ENCODE measurements at places on chromosomes 6 and 20. TPM values are rescaled to one million over a fixed set of nuclear protein-coding genes. Genes with fewer than 3 reads are reported as not detected.

DNA sequence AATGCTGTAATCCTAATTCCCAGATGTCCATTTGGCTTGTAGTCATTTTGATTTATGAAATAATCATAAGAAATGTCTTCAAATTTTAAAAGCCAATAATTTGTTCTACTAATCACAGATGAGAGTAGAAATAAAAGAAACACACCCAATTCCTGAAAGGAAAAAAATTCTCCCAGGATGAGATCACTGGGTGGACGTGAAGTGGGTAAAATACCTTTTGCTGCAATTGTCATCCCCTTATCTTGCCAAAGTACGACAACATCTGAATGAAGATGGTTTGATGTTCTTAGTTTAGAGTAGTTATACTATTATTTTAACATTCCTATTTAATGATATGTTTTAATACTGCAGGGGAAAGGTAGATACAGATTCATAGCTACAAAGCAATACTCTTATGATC lies 33.7 kb downstream of the MTHFD1L start:
- DNase-seq = no peak

GRCh38 chr6:68875403-68875802 lies 240.3 kb downstream of the ADGRB3 start:
- DNase-seq = no peak

DNA sequence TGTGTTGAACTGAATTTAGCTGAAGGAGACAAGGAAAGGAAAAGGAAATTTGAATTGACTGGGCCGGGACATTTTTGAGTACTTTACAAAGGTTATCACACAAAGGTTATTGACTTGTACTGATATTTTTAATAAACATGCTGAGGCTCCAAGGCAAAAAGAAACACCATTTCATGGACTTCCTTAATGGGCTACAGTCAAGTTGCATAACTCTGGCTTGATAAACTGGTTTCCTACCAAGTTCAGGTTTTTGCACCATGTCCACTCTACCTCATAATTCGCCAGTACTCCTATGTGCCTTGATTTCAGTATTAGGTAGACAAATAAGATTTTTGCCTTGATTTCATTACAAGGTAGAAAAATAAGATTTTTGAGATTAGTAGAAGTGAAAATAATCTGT lies 65.8 kb upstream of the FUT9 start:
- DNase-seq = no peak

- no peak for DNase-seq
Observed at GRCh38 chr6:108083349-108083748, 8.8 kb upstream of the OSTM1 start.

DNA sequence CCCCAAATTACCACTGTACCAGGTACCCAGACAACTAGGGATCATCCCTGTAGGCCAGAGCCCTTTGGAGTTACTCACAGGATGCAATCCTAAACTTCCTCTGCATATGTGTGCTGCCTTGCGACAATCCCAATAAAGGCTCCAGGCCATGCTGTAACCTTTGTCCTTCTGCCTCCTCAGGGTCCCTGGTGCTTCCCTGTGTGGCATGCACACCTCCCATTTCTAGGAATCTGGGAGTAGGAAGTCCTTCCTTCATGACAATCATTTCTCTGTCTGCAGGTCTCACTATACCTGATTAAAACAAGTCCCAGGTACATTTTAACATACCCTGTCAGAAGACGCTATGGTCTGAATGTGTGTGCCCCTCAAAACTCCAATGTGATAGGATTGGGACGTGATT lies 37.0 kb upstream of the MCUR1 start:
- DNase-seq = no peak

DNA sequence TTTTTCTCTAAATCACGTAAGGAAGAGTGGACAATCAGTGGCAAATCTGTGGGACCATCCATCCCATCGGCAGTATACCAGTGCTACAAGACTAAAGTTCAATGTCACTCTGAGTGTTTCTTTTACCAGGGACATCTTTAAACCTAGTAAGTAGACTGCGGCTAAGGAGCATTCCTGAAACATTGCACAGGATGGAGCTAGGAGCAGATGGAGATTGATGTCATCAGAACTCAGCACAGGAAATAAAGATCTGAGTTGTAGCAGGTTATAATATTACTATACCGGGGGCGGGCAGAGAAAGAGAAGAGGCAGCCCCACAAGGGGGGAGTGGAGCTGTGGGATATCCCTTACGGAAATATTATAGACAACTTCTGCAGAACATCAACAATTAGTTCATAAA lies 162.1 kb downstream of the MTFR2 start:
- no peak for DNase-seq

- DNase-seq = no peak
Observed at GRCh38 chr6:72950114-72950860, 275.0 kb downstream of the KHDC1L start.

DNA sequence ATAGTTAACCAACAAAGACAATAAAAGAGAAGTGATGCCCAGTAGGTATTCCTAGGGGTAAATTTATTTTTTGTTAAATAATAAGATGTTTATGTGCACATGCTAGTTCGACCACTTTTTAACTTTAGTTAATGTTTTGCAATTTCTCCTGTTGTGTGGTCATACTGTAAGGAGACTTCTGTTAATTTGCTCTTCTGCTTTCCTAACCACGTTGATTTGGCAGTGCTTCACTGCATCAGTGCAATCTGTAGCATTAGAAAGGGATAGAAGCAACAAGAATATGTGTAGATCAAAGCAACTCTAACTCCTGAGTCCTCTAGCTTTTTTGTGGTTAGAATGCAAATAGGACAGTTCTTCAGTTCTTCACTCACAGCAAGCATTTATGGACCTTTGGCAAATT lies 13.9 kb downstream of the MYB start:
- DNase-seq = no peak

DNA sequence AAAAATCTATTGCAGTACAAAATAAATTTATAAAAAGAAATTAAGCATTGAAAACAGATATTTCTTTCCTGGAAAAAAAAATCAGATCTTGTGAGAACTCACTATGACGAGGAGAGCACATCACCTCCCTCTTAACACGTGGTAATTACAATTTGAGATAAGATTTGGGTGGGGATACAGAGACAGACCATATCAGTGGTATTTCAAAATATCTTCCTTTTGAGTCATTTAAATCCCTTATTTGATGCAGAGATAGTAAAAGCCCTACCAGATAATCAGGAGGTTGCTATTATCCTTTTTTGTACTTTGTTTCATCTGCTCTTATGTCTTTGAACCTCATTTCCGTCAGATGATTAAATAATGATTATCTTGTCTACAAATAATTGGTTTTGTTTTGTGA lies 800.4 kb downstream of the KIF16B start:
- no peak for DNase-seq

DNA sequence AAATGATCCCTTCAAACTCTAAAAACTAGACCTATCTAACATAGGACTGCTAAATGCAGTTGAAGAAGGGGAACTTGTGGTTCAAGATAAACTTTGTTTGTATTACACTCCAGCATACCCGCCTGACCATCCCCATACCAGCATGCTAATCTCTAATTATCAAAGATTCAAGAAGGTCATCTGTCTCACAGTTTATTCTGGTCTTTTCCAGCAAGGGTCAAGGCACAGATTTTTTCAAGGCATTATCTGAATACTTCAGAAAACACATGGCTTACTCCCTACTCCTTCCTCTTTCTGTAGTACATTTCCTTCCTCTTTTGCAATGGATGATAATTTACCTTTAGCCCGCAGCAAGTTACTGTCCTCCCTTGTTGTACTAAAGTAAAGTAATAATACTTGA lies 174.1 kb downstream of the PKHD1 start:
- no peak for DNase-seq

DNA sequence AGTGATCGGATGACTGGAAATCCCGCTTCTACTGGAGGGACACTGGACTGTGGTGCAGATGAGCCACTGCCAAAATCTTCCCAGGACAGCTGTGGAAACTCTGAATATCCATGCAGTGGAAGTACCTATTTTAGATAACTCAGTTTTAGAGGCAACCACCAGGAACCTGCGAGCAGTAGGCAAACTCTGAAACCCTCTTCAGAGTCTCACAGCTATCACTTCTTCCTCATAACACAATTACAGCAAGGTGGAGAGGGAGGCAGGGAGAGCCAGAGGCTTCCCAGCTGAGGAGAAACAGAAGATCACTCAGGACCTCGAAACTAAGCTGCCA lies 322.8 kb upstream of the NT5E start:
- no peak for DNase-seq

DNA sequence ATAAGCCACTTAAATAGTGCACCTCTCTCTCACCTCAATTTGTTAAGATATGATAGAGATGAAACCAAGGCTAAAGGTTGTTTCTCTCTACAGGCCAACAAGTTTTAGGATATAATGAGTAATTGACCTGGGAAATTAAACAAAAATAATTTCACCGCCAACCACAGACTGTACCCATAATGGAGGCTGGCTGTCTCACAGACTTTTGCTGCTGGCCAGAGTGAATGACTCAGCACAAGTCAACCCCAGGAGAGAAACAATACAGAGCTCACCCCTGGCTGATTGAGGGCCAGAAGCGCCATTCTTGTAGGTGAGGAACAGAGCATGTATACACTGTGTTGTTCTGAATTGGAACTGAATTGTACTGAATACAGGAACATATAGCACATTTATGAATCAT lies 99.9 kb downstream of the CAP2 start:
- DNase-seq = no peak

- no peak for DNase-seq
Observed at GRCh38 chr6:120108061-120108795, 758.7 kb upstream of the MAN1A1 start.

- no peak for DNase-seq
Observed at GRCh38 chr20:1477896-1478490, 11.3 kb upstream of the NSFL1C start.

- no peak for DNase-seq
Observed at GRCh38 chr20:51034988-51035656, 12.2 kb upstream of the KCNG1 start.

DNA sequence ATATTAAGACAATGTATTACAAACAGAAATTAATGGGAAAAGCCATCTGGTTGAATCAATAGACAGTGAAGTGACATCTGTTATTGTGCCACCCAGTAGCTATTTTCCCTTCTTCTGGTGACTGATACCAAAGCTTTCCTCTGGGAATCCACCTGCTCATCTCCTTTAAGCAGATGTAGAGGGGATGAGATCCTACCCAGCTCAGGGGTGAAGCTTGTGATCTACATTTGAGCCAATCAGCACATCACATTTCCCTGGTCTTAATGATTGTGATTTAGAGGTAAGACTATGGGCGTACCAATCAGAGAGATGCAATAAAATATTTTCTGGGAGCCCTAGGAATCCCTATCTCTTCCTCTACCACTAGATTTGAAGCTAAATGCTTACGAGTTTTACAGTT lies 782.9 kb downstream of the PTPRT start:
- DNase-seq = no peak

- DNase-seq = no peak
Observed at GRCh38 chr6:492178-492577, 100.6 kb downstream of the IRF4 start.

DNA sequence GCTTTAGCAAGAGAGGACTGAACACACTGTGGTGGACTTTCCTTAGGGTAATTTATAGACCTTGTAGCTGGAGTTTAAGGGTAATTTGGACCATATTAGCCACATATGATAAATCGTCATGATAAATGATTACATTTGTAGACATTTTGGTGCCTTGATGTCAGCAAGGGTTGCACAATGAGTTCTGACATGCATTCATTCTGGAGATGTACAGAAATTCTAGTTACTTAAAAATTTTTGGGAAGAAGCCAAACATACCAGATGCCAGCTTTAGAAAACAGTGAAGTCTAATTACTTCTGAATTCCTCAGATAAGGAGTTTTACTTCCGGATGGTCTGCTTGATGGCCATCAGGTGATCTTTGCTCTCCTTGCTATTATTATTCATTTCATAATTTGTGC lies 653.1 kb downstream of the TBC1D32 start:
- DNase-seq = no peak

DNA sequence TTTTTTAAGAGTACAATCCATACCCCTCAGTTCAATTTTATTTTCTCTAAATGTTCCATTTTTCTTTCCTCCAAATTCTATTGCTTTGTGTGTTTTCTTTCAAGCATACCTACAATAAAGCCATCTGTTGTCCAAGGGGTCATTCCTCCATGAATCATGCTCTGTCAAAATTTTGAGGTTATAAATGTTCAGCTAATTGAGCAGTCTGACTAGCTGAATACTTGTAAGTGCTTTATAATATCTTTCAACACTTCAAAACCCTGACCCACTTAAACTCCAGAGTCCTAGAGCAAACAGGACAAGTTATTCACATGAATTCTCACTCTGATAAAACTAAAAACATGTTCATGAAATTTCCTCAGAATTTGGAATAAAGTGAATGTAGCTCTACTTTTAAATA lies 33.4 kb upstream of the EYA4 start:
- DNase-seq = no peak

DNA sequence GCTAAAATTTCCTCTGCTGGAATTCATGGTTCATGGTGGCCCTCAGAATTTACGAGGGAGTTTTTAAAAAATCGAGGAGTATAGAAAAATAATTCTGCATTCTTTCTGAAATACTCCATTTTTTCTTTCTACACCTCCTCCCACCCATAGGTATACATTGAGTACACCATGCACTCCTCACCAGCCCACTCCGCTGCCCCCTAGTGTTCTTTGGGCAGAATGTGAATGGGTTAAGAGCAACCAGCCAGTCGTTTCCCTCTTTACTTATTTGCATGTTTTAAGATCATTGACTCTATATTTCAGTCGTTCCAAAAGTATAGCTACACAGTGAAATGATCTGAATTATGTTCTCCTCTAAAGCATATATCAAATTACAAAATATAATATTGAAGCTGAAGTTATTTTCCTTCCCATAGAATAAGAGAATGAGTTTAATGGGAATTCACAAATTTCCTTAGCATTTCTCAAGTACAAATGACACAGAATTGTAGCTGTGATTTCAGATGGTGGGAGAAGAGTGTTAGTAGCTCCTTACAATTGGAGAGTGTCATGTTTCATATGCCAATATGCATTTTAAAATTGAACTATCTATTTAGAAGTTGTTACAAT lies 977.7 kb upstream of the SLC35B3 start:
- DNase-seq = peak; percentile 57

GRCh38 chr6:159037756-159038290 lies 7.0 kb downstream of the TAGAP start:
- DNase-seq = no peak

DNA sequence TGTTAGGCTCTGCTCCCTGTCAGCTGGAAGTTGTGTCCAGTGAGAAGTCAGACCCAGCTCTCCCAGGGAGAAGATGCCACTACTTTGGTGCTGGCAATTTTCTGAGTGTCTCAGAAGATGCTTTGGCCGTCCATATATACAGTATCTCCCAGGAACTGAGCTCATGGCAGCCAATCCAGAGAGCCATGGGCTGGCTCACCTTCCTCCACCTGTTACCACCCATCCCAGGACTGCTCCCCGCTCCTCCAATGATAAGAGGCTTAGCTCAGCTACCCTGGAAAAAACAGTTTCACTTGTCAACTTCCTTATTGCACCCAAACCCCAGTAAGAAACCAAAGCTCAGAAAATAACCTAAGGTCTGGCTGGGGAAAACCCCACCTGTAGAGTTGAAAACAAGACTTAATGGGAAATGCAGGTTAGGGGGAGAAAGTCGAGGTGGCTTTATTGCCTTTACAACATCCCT lies at the start of gene BNIP5:
Gene BNIP5 (minus strand): TSS at position 110 of the 463 bp plus-strand sequence. CDS start 6,198 bp downstream, outside the sequence.
- DNase-seq = no peak

The MYH7B gene
- 0.66 TPM for total RNA-seq

The ATRN gene
- 19.2 TPM for total RNA-seq

The RGS17 gene
- total RNA-seq = 7.4 TPM

The MED23 gene
- 19.0 TPM for total RNA-seq

The RAET1L gene
- total RNA-seq = not detected

The BFSP1 gene
- total RNA-seq = 3.0 TPM

The KIF25 gene
- total RNA-seq = 1.1 TPM

The SMLR1 gene
- total RNA-seq = not detected

The RFX6 gene
- 0.11 TPM for total RNA-seq

The NMBR gene
- total RNA-seq = not detected

The SLC44A4 gene
- 3.5 TPM for total RNA-seq
